Esophagus squamous epithelium (tissue), 5 donors: ENCODE measurements at places on chromosomes 3 and 15.

DNA sequence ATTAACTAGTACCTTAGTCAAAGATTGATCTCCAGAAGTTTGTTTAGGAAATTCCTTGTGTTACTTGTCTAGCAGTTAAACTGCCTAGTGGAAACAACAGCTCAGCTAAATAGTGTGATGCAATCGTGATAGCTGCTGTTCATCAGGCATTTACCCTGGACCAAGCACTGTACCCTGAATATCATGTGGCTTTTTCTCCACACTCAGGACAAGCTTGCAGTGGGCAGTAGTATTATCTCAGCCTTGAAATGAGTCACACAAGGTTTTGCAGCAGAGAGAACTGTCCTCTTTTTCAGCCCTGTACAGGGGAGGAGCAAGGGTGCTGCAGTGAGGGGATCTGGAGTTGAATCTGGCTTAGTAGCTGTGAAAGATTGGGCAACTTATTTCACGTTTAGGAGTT is 208.4 kb downstream of the TP63 start:
- DNase-seq: no peak

GRCh38 chr3:78871048-78871447 is 896.8 kb downstream of the ROBO1 start:
- DNase-seq: no peak

GRCh38 chr3:46990573-46991374 is 11.3 kb downstream of the NBEAL2 start:
- DNase-seq: no peak

- no peak for DNase-seq
Observed at GRCh38 chr3:159865041-159865579, 123.5 kb upstream of the IL12A start.

- no peak for DNase-seq
Observed at GRCh38 chr3:68334367-68334986, 597.9 kb downstream of the TAFA4 start.

GRCh38 chr3:145943952-145944351 is 217.0 kb downstream of the PLOD2 start:
- DNase-seq: no peak

- DNase-seq: no peak
Observed at GRCh38 chr3:73706771-73707170, 82.0 kb upstream of the PDZRN3 start.

DNA sequence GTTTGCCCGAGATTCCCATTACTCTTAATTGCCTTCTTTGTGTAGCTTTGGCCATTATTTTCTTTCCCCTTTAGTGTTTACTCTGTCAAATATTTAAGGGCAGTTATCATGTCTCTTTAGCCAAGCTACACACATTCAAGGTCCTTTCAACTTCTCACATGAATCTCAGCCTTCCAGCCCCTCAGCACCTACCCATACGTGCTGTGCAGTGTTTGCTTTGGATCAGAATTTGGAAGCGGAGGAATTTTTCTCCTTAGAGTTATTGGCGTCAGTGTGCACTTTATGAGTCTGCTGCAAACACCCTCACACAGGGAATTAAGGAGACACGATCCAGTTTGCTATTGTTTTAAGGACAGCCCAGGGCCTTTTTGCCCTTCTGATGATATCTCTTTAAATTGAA is 231.6 kb downstream of the CACNA2D3 start:
- no peak for DNase-seq

GRCh38 chr3:145648396-145648795 is 512.6 kb downstream of the PLOD2 start:
- no peak for DNase-seq

DNA sequence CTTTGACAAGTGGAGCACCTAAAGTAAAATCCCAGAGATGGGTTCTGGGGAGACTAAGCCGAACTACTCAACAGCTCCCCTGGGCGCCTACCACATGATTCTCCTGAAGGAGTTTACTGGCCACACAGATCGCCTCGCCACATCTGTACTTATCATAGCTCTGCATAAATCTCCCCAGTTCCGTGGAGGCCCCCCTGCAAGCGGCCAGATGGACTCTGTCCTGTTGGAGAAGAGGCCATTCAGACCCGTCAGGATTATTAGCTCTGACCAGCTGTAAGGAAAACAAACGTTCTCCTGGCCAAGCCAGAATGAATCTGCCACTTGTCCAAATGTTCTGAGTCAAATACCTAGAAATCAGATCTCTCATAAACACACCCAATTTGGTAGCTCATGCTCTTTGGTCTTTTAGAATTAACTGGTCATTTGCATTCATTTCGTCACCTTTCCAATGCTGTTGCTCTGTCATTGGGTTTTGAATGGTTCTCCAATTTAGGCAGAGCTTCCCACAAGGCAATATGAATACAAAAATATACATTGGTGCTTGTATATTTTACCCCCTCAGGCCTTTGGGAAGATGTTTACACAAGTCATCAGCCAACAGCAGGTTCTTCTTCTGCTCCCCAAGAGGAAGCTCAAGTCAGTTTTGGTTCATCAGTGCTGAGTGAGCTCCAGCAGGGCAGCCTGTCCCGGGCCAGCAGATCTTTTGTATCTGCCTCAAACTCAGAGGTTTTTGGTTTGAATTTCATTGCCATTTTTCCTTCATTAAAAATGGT is 124.5 kb downstream of the THSD4 start:
- DNase-seq: no peak

GRCh38 chr3:23612296-23612891 is 193.4 kb upstream of the UBE2E1 start:
- DNase-seq: no peak

GRCh38 chr3:64832098-64832497 is 144.3 kb upstream of the ADAMTS9 start:
- DNase-seq: no peak

DNA sequence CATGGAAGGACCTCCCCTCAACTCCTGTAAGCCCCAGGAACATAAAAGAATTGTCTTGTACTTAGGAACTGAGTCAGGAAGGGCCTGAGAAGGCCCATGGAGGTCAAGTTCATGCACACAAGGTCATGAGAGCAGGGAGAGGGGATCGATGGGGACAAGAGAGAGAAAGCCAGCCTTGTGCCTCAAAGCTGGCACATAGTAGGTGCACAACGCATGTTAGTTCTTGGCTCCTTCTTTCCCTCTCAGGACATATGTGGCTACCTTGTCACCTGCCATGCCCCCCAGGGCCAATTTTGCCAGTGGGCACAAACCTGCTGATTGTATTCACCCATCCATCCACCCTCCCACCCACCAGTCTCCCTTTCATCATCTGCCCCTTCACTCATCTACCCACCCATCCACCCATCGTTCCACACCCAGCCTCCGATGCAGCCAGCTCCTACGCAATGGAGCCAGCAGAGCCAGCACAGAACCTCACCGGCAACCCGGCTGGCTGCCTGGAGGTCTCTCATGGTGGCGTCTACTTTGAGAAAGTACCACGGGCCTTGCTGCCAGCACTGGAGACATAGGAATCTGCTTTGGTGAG is 52.4 kb upstream of the INSYN1 start:
- no peak for DNase-seq

DNA sequence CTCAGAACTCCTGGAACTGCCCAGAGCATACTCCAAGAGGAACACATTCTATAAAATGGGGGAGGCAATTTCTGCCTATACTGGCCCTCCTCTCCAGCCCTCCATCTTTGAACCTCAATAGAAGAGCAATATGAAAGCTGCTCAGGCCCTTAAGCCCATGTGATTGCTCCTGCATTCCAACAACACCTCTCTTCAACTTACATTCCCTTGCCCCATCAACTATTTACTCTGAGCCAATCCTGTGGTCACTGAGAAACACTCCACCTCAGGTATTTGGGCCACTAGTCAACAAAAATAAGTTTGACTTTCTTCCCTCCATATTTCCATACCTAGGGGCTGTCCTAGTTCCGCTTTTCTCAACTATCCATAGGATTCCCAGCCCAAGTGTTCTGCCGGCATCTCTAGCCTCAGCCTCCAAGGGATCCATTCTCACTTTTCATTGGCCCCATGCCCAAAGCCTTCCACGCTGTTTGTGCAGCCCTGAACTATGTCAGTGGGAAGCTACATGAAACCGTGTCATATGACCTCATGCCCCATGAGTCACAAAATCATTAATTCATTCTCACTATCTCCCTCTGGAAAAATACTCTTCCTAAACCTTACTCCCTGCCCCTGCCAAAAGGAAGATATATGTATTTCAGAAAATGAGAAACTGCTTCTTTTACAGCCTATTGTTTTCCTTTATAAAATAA is 61.6 kb downstream of the GJD2 start:
- DNase-seq: no peak

GRCh38 chr3:123113889-123114450 is 47.1 kb downstream of the PDIA5 start:
- DNase-seq: no peak

GRCh38 chr3:60973321-60973720 is 277.9 kb downstream of the FHIT start:
- DNase-seq: no peak

DNA sequence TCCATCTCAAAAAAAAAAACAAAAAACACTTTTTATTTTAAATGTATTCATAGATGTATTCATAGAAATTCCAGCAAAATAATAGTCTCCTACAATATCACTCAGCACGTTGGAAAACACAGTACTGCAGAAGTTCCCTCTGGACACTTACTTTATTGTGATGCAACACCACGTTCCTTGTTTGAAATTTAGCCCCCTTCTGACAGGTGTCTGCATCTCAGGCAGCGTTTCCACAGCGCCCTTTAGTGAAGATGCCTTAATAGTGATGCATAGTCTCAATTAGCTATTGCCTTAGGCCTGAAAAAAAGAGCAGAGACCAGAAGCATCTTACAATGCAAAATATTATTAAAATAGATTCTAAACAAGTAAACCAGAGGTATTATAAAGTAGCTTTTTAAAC is 20.3 kb downstream of the IL12A start:
- no peak for DNase-seq

DNA sequence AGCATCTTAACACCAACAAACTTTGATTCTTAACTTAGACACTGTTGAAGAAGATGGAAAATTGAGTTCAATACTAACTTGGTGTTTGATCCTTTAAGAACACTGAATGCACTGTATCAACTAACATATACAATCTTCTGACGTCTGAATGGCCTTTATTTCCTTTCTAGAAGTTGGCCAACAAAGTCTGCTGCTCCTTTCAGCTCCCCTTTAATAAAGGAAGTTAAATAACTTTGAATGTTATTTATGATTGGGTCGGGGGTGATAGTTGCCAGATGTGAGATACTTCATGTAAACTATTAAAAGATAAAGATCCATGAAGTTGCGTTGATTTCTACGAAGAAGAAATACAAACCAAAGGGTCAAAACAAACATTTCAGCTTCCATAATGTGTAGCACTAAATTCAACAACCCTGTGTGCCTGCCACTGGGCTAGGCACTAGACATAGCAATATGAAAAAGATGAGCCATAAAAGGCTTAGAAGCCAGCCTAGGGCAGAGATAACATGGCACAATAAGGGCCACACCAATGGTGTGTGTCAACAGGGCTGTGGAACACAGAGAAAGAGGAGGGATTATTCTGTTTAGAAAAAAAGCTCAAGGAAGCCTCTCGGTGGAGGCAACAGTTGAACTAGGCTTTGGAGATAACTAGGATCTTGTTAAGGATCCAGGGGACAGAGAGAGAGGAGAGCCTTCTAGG is 337.8 kb downstream of the MECOM start:
- DNase-seq: no peak

DNA sequence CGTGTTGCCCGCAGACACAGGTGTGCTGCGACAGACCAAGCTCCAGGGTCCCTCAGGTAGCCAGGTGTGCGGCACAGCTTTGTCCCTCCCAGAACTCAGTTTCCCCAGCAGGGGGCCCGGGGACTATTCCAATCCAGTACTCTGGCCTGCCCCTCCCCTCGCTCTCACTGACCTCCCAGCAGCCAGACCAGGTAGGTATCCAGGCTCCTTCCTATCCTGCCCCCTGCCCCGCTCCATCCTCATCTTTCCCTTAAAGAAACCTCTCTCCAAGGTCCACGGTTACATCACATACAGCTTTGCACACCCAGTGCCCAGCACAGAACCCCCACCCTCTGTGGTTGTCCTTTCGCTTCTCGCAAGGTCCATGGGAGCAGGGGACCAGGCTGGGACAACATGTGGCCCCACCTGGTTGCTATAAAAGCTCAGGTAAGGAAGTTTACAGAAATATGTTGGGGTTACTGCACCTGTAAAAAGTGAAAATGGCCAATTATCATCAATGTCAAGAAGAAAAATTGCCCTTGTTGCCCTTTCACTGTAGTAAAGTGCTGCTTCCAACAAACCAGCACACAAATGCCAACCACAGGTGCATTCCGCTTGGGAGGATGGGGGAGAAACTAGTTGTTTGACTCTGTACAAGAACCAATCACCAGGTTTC is 7.3 kb upstream of the CYP11A1 start:
- DNase-seq: no peak

GRCh38 chr3:107411779-107412178 is 34.5 kb downstream of the CCDC54 start:
- no peak for DNase-seq

DNA sequence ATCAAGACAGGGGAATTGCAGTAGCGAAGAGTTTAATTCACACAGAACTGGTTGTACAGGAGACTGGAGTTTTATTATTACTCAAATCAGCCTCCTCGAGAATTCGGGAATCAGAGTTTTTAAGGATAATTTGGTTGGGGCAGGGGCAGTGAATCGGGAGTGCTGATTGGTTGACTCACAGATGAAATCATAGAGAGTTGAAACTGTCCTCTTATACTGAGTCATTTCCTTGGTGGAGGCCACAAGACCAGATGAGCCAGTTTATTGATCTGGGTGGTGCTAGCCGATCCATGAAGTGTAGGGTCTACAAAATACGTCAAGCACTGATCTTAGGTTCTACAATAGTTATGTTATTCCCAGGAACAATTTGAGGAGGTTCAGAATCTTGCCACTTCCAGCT is 5.3 kb upstream of the ZNF770 start:
- DNase-seq: no peak

- DNase-seq: no peak
Observed at GRCh38 chr3:25421747-25422146, 6.3 kb upstream of the RARB start.

GRCh38 chr3:57951066-57951882 is 56.9 kb upstream of the FLNB start:
- DNase-seq: no peak

GRCh38 chr3:102339671-102340070 is 95.1 kb upstream of the ZPLD1 start:
- DNase-seq: no peak

GRCh38 chr15:68080783-68081182 is 26.7 kb downstream of the PIAS1 start:
- no peak for DNase-seq

DNA sequence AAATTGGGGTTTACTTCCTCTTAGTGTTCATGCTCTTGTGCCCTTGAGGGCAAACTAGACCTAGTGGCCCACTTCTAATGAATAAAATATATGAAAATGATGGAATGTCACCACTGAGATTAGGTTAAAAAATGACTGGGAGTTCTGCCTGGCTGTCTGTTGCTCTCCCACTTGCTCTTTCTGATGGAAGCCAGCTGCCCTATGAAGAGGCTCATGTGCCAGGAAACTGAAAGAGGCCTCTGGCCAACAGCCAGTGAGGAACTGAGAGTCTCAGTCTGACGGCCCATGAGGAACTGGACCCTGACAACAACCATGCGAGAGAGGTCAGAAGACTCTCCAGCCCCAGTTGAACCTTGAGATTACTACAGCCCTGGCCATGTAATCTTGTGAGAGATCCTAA is 107.1 kb upstream of the FHIT start:
- DNase-seq: no peak

- no peak for DNase-seq
Observed at GRCh38 chr15:23877502-23878412, 190.7 kb upstream of the NDN start.

- DNase-seq: no peak
Observed at GRCh38 chr3:10927551-10927950, 65.0 kb upstream of the SLC6A1 start.

GRCh38 chr3:140368223-140368811 is 309.5 kb upstream of the TRIM42 start:
- no peak for DNase-seq
